ENCODE measurements at places on chromosomes 13 and 19.

DNA sequence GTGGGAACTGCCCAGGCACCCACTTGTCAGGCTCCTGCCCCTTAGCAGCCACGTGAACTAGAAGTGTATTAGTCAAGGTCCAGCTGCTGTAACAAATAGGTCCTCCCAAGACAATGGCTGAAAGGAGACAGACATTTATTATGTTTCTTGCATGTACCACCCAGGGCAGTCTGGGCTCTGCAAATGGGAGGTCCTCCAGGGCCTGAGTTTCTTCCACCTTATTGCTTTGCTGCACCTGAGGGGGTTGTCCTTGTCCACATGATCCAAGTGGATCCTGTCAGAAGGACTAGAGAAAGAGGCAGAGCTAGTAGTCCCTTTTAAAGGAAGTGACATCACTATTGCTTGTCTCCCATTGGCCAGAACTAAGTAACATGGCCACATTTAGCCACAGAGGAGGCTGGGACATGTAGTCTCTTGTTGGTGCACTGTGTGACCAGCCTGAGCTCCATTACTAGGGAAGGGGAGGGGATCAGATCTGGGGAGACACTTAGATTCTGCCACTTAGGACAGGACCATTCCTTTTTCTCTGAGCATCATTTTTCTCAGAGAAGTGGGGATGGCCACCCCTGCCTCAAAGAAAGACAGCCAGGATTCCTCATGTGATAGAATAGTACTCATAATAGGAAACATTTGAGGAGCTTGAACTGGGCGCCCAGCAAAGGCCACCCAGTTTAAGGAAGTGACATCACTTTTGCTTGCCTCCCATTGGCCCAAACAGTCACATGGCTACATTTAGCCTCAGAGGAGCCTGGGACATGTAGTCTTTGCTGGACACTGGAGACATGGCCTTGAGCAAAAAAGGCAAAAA is 15.1 kb downstream of the CC2D1A start:
- H3K36me3 ChIP-seq: peaks cover 34% of the 10 kb centered on the region
- no peaks in the 10 kb centered on the region for H3K4me1 ChIP-seq
- H3K4me3 ChIP-seq: no peak overlapping the region
- H3K27ac ChIP-seq: no peak overlapping the region
- peak; percentile 90 for DNase-seq

DNA sequence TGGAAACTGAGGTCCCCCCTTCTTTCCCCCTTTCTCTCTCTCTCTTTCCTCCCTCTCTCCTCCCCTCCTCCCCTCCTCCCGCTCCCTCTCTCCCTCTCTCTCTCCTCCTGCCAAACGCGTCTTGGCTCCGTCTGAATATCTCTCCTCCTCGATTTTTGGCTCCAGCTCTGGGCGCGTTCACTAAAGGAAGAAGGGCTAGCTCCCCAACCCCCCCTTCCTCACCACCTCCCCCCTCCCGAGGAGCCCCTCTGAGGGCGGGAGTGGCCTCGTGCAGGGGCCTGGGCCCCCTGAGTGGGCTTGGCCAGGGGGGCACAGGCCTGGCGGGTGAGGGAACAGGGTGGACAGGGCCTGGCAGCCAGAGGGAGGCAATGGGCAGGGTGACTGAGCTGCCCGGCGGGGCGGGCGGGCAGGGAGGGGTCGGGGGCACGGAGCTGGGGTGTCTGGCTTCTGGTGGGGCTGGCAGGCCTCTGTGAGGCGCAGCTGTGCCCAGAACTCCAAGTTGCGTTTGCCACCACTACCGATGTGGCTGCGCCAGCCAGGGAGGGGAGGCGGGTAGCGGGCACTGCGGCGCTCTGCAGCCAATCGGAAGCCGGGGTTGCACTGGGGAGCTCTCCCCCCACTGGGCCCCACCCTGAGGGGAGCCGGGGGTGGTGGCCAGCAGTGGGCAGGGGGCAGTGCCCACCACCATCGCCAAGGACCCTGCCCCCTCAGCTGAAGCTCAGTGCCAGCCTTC is 7.1 kb downstream of the NFIX start:
- H3K4me1 ChIP-seq: no peaks in the 10 kb centered on the region
- no peaks in the 10 kb centered on the region for H3K36me3 ChIP-seq
- DNase-seq: no peak
- no peak overlapping the region for H3K4me3 ChIP-seq

GRCh38 chr19:13060964-13061927 is 41.4 kb downstream of the LYL1 start:
- peaks cover 6% of the 10 kb centered on the region for H3K4me1 ChIP-seq
- H3K4me3 ChIP-seq: no peak overlapping the region
- H3K27ac ChIP-seq: no peak overlapping the region

DNA sequence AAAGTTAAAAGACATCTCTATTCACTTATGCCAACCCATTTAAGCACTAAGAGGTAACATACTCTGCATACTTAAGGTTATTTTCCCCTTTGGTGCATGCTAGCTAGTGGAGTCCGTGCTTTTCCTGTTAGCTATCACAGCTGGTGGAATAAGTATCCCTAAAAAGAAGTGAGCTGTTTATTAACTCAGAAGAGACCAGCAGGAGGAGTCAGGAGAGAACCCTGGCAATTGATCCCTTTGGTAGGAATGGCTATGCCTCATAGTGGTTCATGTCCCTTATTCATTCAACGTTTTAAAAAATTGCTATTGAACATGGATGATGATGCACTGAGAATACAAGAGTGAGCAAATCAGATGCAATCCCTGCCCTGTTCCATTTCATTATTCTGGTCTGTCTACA is 12.4 kb upstream of the NEK5 start:
- DNase-seq: no peak
- no peak overlapping the region for H3K27ac ChIP-seq

DNA sequence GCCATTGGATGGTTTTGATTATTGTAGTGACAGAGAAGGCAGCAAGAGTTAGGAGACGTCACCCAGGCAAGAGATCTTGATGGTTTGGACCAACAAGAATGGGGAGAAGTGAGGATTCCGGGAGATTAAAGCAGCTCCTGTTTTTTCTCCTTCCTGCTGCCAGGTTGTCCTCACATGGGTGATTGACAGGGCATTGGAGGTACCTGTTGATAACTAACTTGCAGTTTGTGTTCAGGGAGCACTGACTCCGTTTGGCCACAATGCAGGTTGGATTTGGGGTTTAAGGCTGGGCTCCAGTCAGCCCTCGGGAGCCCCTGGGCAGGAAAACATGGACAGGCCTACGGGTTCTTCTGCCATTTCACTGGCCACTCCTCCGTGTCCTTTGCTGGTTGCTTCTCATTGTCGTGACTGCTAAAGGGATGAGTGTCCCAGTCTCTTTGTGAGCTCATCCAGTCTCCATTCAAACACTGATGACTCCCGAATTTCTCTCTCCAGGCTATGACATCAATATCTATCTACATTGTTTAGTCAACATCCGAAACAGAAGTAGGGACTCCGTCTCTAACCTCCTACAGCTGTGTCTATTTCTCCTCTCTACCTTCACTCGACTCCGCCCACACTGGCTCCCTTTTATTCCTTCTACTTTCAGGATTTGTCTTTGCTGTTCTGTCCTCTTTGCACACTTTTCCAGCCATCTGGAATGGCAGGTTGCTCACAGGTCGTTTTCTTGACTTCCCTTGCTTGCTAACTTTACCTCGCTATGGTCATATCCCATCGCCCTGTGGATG is 1.3 kb upstream of the PTOV1 start:
- H3K27ac ChIP-seq: no peak overlapping the region
- peak overlapping the region; percentile 72 for H3K4me3 ChIP-seq
- no peak for DNase-seq
- no peaks in the 10 kb centered on the region for H3K36me3 ChIP-seq

GRCh38 chr13:88118952-88119351 is 447.8 kb downstream of the SLITRK5 start:
- H3K27me3 ChIP-seq: no peaks in the 10 kb centered on the region
- DNase-seq: no peak
- no peak overlapping the region for H3K4me3 ChIP-seq
- peaks cover 24% of the 10 kb centered on the region for H3K4me1 ChIP-seq
- no peak overlapping the region for H3K27ac ChIP-seq
